ENCODE measurements at places on chromosomes 4 and X.
A peak's percentile ranks its signal among the peaks of the same experiment; 100 is the strongest.

- no peak for DNase-seq
Observed at GRCh38 chr4:98383431-98384106, 122.4 kb downstream of the RAP1GDS1 start.

- DNase-seq = no peak
Observed at GRCh38 chrX:134406356-134407064, 53.5 kb upstream of the HPRT1 start.

DNA sequence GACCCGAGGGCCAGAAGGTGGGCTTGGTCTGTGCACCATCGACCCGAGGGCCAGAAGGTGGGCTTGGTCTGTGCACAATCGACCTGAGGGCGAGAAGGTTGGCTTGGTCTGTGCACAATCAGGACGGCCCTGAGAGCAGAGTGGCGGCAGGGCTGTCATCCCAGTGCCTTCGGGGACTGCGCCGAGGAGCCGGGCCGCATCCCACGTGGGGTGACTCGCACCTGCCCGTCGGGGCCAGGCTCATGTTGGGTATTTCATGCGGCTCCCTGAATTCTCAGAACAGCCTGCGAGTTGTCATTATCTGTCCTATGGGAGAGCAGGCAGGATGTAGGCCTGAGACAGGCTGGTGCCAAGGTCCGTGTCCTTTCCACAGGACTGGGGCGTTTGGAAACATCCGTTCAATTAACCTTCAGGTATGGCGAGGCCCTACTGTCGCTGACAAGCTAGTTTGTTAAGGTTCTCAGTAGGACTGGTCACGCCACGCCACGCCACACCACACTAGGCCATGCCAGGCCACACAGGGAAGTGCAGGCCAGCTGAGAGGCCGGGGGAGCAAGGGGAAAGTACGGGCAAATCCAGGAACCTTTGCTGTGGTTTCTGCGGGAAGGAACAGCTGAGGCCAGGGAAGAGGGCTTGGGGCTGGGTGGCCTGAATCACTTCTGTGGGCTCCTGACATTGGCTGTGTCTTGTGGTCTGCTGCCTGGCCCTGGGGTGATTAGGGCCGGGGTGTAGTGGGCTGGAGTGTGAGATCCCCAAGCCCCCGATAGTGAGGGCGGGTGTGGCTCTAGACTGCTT lies 182.9 kb downstream of the AFAP1 start:
- no peak for DNase-seq

DNA sequence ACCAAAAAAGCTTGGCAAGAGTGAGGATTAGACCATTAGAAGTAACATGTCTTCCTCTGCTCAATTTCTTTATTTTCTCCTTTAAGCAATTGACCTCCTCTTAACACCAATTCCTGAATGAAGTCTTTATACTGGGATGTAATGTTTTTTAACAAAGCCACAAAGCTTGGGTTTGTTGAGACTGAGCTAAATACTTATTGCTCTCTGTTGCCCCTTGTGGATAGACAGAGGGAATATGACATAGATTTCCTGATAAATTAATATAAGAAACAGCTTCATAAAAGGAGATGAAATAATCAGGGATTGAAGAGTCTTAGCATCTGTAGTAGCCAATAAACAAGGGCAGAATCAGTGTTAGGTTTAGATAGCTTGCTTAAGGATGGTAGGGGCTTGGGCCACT lies 57.6 kb downstream of the CCDC160 start:
- DNase-seq = peak; percentile 4

DNA sequence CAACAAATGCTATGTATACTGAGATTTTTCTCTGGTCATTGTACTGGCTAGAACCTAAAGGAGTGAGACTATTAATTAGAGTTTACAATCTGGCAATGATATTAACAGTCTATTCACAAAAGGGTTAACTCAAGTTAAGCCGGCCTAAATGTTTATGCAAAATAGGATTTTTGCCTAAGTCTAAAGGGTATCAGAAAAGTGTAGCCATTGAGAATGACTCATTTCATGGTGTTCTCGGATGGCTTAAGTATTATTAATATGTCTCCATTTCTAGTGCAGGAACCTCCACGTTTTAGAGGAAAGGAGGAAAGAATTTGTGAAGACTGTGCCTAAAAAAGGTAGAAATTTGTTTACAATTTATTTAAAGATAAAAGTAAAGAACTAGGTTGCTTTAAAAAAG lies 29.8 kb downstream of the DYNLT3 start:
- no peak for DNase-seq

DNA sequence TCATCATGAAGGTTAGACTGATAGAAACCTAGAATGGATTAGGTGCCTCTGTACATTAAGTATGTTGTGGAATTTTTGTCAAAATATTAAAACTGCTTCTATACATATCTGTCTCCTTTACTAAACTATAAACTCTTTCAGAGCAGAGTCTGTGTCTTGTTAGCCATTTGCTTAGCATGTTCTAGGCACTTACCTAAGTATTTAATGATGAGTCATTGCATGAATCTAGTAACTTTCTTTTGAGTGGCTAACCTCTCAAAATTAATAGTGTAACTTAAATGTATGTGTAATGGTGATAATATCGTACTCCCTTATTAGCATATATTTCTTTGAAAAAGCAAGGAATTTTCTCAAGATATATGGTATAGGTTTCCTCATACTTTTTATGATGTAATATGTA lies 57.8 kb downstream of the RAP1GDS1 start:
- no peak for DNase-seq

GRCh38 chr4:113502476-113502875 lies 259.1 kb downstream of the CAMK2D start:
- peak; percentile 64 for DNase-seq

GRCh38 chr4:55218041-55218440 lies 92.6 kb upstream of the KDR start:
- no peak for DNase-seq
